ENCODE measurements at places on chromosomes 7 and 10.
A peak's percentile ranks its signal among the peaks of the same experiment; 100 is the strongest.

DNA sequence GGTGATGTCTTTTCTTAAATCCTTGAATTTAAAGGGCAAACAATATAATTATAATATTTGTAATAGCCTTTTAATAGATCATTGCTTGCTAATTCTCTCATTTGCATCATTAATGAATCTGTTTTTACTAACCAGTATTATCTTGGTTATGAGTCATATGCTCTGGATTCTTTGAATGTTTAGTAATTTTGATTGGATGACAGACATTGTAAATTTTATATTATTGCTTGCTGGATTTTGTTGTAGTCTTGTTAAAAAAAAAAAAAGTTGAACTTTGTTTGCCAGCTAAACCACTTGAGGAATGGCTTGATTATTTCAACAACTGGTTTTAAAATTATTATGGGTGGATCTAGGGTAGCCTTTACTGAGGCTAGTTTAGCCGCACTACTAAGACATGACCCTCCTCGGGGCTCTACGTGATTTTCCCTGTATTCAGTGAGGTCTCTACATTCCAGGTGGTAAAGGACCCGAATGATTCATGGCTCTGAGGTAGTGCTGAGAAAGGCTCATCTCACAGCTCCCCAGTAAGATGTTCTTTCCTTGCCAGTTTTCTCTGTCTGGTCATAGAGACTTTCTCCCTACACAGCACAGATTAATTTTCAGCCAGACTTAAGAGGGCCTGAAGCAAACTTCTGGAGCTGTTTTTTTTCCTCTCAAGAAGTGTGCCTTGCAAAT lies 8.5 kb downstream of the C10orf90 start:
- DNase-seq: no peak

- no peak for DNase-seq
Observed at GRCh38 chr7:90966346-90966745, 297.9 kb upstream of the FZD1 start.

DNA sequence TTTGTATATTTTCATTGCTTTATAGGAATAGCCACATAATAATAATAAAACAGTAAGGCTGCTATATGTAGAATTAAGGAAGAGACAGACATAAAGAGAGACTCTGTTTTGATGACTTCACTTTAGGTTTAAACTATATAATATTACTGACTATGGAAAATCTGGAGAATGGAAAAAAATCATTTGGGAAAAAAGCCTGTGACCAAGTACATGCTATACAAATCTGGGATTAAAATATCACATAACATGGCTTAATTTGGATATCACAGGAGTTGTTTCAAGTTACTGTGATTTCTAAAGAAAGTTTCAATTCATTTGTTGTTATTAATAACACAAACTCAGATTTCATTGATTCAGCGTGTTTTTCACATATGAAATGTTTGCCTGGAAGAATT lies 7.7 kb downstream of the PLCE1 start:
- no peak for DNase-seq

DNA sequence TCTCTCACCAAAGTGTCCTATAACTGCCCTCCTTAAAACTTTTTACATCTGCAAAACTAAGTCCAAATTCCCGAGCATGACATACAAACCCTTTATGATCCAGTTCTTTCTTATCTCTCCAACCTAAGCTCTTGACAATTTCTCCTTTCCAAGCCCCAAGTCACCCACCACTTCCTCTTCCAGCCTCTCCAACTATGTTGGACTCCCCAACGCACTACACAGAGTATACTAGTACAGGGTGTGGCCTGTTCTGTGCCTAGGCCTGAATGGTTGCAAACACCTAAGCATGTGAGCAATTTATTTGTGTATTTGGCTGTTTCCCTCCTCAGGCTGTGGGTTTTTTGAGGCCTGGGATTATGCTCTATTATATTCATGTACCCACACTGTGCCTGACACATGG lies 101.2 kb upstream of the APBB1IP start:
- no peak for DNase-seq

- no peak for DNase-seq
Observed at GRCh38 chr7:45324683-45325237, 167.2 kb downstream of the RAMP3 start.

- no peak for DNase-seq
Observed at GRCh38 chr10:21556527-21556926, 22.5 kb downstream of the MLLT10 start.

DNA sequence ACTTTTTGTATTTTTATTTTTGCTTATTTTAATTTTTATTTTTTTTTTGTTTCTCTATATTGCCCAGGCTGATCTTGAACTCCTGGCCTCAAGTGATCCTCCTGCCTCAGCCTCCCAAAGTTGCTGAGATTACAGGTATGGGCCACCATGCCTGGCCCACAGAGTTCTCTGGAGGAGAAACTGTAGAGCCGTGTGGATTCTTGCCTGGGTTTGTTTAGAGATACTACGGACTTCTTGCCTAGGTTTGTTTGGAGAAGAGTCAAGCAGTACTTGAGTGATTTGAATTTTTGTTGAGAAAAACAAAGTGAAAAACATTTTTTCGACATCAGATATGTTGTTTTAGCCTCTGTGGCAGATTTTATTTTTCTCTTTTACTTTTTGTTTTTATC lies 99.0 kb downstream of the CAMK1D start:
- DNase-seq: no peak

DNA sequence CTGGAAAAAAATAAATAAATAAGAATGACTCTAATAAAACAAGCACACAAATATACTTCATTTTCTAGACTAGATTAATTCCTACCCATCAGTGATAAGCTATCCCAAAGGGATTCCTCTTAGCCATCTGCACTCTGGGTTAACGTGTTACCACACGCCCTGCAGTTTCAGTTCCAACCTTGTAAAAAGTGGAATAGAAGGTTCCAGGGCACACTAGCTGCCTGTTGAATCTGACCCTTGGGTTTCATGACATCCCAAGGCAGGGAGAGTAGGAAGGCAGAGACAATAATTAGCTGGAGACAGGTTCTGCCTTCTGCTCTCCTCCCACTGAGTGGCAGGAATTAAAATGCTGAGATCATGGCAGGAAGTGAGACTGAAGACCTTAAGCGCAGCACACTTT lies 33.5 kb downstream of the SLC37A3 start:
- DNase-seq: no peak

GRCh38 chr7:26101361-26102151 lies 50.4 kb upstream of the NFE2L3 start:
- no peak for DNase-seq

GRCh38 chr7:120981888-120982615 lies 6.5 kb upstream of the CPED1 start:
- no peak for DNase-seq

- peak; percentile 81 for DNase-seq
Observed at GRCh38 chr7:155206318-155207020, 91.2 kb upstream of the INSIG1 start.

DNA sequence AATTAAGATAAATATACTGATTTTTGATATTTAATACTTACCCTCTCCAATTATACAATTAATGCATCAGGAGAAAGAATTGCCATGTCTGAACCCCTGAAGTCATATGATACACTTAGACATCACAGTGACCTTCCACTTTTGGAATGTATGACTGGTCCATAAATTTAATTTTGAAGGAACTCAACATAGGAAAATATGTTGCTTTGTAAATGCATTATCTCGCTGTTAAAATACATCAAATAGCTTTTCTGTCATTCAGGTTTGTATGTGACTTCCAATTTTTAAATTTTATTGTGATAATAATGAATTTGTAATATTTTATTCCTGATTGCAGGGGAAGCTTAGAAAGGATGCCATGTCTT lies 631.9 kb upstream of the ANKRD30A start:
- no peak for DNase-seq
